ENCODE measurements at places on chromosomes 6 and 20. TPM values are rescaled to one million over a fixed set of nuclear protein-coding genes. Genes with fewer than 3 reads are reported as not detected.

Gene LGSN
- total RNA-seq: not detected

- peak; percentile 96 for DNase-seq
Measured at GRCh38 chr6:73704260-73704659, 8.3 kb downstream of the CD109 start.

GRCh38 chr6:149963462-149964307 lies at the start of gene ULBP1:
Gene ULBP1 (plus strand): TSS chr6:149963943. CDS start chr6:149964050, 107 bp downstream.
- DNase-seq: peak; percentile 94

DNA sequence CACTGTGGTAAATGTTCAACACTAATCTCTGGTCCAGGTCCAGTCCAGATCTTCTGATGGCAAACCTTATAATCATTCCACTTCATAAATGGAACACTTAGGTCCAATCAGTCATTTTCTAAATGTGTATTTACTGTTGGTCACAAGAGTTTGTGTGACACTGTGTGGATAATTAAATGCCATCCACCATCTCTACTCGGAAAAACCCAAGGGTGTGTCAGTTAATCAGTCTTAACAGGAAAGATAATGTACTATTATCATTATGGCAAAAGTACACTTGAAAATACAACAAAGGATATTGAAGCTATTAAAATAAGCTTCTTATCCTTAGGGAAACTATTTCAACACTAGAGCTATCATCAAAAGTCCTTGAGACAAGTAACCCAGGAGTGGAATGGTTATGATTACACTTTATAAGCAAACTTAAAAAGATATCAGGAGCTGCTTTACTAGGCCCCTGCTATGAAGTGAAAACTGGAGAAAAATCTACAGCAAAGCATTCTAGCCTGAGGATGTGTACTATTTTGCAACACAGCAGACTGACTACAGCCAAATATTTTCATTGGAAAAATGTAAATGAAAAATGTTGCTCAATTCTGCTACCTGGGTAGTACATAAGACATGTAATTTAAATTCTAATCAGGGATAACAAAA lies 227.9 kb downstream of the LAMA2 start:
- DNase-seq: no peak

Gene ANKRD6
- 4.1 TPM for total RNA-seq
